Activated CD4-positive, alpha-beta T cell treated with anti-CD3 and anti-CD28 coated beads, Interleukin-2, amount 50 U/mL, for 48 hours (primary cell): ENCODE measurements at places on chromosomes 7 and 10.

DNA sequence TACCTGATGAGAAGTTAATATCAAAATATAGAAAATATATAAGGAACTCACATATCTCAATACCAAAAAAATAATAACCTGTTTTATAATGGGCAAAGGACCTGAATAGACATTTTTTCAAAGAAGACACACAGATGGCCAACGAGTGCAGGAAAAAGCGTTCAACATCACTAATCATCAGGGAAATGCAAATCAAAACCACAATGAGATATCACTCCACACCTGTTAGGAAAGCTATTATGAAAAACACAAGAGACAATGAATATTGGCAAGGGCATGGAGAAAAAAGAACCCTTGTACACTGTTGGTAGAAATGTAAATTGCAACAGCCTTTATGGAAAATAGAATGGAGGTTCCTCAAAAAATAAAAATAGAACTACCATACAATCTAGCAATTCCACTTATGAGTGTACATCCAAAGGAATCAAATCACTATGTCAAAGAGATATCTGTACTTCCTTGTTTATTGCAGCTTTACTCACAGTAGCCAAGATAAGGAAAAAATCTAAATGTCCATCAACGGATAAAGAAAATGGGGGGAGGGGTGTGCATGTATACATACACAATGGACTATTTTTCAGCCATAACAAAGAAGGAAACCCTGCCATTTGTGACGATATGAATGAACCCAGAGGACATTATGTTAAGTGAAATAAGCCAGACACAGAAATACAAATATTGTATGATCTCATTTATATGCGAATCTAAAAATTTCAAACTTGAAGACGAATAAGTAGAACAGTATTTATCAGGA is 3.6 kb upstream of the ALOX5 start:
- no peak for DNase-seq

GRCh38 chr7:107035446-107035845 is 9.1 kb upstream of the PRKAR2B start:
- no peak for DNase-seq

DNA sequence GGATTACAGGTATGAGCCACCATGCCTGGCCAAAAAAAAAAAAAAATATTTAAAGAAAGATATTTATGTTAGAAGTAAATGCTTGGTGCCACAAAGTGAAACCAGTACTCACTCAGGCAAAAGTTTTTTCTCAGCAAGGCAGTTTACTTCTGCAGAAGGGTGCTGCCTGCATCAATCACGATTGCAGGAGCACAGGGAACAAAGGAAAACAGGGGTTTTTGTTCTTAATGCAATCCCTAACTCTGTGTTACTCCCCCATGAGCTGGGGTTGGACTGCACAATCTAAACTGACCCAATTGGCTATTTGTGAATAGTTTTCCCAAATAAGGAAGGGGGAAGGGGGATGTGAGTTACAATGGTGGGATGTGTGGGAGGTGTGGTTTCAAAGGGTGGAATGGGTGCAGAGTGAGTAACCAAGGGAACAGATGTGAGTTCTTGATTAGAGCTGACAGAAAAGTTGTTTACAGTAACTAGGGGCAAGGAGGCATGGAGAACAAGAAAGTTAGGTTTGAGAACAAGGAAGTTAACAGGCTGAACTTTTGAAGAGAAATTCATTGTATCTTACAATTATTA is 255.4 kb downstream of the TYW1 start:
- DNase-seq: no peak

DNA sequence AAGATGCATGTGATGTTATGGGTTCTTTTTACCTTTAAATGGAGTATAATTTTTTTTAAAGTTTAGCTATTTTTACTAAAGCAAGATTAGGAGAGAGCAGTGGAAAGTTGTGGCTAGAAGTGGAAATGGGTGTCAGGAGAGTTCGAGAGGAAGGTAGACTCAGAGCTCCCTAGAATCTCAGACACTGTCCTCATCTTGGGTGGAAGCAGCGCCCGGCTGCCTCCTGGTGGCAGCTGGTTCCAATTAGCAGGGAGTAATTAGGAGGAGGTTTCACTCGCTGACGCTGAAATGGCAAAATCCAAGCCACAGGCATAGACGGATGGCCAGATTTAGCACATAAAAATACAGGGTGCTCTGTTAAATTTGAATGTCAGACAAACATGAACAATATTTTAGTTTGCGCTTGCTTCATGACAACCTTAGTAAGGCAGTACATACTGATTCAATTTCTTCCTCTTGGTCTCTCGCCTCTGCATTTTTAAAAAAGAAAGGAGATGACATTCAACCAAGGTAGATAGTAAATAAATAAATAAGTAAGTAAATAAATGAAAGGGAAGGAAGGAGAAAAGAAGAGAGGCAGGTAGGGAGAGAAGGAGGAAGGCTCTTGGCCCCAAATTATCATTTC is 58.5 kb downstream of the LGI1 start:
- DNase-seq: peak; percentile 42

DNA sequence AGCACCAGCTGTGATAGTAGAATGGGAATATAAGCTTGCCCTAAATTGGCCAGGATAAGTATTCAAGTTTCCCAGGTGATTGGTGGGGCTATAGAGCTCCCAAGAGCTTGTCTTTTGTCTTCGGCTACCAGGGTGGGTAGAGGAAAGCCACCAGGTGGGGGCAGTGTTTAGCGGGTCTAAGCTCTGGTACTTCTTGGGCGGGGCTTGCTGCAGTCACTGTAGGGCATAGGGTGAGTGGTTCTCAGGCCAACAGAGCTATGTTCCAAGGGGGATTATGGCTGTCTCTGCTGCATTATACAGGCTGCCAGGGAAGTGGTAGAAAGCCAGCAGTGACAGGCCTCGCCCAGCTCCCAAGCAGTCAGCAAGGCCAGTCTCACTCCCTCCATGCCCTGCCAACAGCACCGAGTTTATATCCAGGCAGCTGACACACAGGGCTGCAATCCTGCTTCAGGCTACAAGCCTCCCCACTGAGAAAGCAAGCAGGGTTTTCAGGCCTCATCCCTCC is 110.7 kb downstream of the ZNF467 start:
- DNase-seq: peak; percentile 84

DNA sequence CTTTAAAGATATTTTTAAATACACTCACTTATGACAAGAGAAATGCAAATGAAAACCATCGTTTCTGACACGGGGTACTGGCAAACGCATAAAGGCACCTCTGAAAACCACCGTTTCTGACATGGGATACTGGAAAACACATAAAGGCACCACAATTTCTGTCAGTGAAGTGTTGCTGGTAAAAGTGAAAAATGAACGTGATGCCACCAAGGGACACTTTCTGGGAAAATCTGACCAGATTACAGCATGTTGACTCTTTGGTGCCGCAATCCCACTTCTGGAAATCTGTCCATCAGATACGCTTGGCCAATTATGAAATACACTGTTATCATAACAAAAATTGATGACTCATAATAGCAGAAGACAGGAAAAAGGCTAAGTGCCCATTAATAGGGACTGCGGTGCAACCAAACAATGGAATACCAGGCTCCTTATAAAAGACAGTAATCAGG is 131.7 kb downstream of the ZMYND11 start:
- no peak for DNase-seq
